ENCODE measurements at places on chromosomes 5 and 9. TPM values are rescaled to one million over a fixed set of nuclear protein-coding genes. Genes with fewer than 3 reads are reported as not detected.

Gene CA9
- not detected for total RNA-seq

Gene PHYHD1
- 1.4 TPM for total RNA-seq

Gene WHRN
- total RNA-seq: 0.75 TPM

Gene SPDL1
- 32.9 TPM for total RNA-seq

Gene PCDHB10
- total RNA-seq: not detected

Gene OTP
- not detected for total RNA-seq

Gene GABRA1
- total RNA-seq: not detected

Gene SPINK13
- not detected for total RNA-seq

Gene CDH18
- not detected for total RNA-seq

Gene COQ4
- 34.7 TPM for total RNA-seq

Gene CATSPER3
- total RNA-seq: 0.67 TPM

Gene IL17B
- total RNA-seq: not detected

Gene BTNL9
- not detected for total RNA-seq

Gene CARD9
- 0.35 TPM for total RNA-seq

Gene KIAA0825
- total RNA-seq: 1.4 TPM

Gene OBP2B
- total RNA-seq: not detected

Gene ASPN
- not detected for total RNA-seq

Gene GARIN3
- total RNA-seq: not detected
